ENCODE measurements at places on chromosomes 6 and 20. TPM values are rescaled to one million over a fixed set of nuclear protein-coding genes. Genes with fewer than 3 reads are reported as not detected.

- H3K4me1 ChIP-seq: peaks cover 42% of the 10 kb centered on the region
- H3K4me3 ChIP-seq: no peak overlapping the region
- DNase-seq: no peak
- H3K27me3 ChIP-seq: peaks cover 4% of the 10 kb centered on the region
Measured at GRCh38 chr20:49476016-49476355, 6.5 kb downstream of the KCNB1 start.

- peaks cover 3% of the 10 kb centered on the region for H3K36me3 ChIP-seq
- no peak for DNase-seq
- no peaks in the 10 kb centered on the region for H3K27me3 ChIP-seq
- peak overlapping the region; percentile 66 for H3K27ac ChIP-seq
Measured at GRCh38 chr20:50730765-50731054, 670 bp upstream of the PARD6B start.

DNA sequence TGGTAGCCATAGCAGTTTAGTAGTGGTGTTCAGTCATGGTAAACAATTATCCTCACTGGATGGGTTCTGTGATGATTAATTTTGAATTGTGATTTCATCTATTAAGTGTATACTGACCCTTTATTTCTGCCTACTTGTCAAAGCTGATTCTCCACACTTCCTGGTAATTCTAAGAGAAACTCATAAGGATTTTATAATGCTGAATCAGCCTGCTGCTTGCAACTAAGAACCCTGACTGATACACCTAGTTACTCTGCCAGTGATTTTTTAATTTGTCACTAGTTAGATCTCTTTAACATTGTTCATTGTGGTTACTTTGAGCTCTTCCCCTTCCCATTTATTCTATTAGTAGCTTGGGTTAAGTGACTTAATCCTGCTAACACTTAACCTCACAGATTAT, 8.6 kb downstream of the CDC40 start:
- no peak overlapping the region for H3K27ac ChIP-seq
- H3K27me3 ChIP-seq: no peaks in the 10 kb centered on the region
- peaks cover 13% of the 10 kb centered on the region for H3K4me1 ChIP-seq
- no peaks in the 10 kb centered on the region for H3K36me3 ChIP-seq
- no peak for DNase-seq
- H3K4me3 ChIP-seq: no peak overlapping the region

The DACT2 gene
- total RNA-seq: not detected

DNA sequence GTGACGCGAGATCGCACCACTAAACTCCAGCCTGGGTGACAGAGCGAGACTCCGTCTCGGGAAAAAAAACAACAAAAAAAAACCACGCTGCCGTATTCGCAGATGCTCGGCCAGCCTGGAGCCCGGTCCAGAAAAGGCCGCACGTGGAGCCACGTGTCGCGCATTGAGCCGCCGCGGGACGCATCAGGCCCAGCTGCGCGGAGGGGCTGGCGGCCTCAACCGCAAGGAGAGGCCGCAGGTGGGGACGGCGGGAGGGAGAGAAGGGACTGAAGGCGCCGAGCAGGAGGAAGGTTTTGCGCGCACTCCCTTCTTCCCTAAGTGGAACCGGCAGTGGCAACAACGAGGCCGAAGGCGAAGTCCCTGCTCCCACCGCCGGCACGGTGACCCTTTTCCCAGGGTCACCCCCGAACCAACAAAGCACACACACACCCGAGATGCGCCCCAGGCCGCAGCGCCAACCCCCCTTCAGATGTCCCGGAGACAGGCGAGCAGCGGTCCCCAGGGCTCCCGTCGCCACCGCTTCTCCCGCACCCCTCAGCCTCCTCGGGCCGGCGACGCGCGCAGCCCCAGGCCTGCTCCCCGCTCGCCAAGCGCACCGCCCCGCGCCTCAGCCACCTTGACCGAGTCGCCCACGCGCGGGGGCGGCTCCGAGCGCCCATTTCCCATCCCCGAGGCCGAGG, 681 bp downstream of the SYCP2 start:
- H3K27me3 ChIP-seq: no peaks in the 10 kb centered on the region
- no peaks in the 10 kb centered on the region for H3K4me1 ChIP-seq
- no peak overlapping the region for H3K27ac ChIP-seq
- no peak for DNase-seq
- H3K36me3 ChIP-seq: no peaks in the 10 kb centered on the region

The C6orf141 gene
- not detected for total RNA-seq

GRCh38 chr6:124076336-124077048, 272.8 kb downstream of the NKAIN2 start:
- H3K27ac ChIP-seq: no peak overlapping the region
- H3K27me3 ChIP-seq: no peaks in the 10 kb centered on the region
- no peaks in the 10 kb centered on the region for H3K36me3 ChIP-seq
- no peaks in the 10 kb centered on the region for H3K4me1 ChIP-seq
- no peak overlapping the region for H3K4me3 ChIP-seq

The LGSN gene
- 0.53 TPM for total RNA-seq

GRCh38 chr6:96249755-96250154, 234.0 kb downstream of the FUT9 start:
- no peak overlapping the region for H3K27ac ChIP-seq
- H3K36me3 ChIP-seq: no peaks in the 10 kb centered on the region
- no peaks in the 10 kb centered on the region for H3K27me3 ChIP-seq
- no peaks in the 10 kb centered on the region for H3K4me1 ChIP-seq
- DNase-seq: no peak

Measured in HepG2 (cell line).